H54 (cell line): ENCODE measurements at places on chromosomes 3 and 15.

GRCh38 chr15:66654361-66654738, 47.7 kb upstream of the SMAD6 start:
- no peak for DNase-seq

DNA sequence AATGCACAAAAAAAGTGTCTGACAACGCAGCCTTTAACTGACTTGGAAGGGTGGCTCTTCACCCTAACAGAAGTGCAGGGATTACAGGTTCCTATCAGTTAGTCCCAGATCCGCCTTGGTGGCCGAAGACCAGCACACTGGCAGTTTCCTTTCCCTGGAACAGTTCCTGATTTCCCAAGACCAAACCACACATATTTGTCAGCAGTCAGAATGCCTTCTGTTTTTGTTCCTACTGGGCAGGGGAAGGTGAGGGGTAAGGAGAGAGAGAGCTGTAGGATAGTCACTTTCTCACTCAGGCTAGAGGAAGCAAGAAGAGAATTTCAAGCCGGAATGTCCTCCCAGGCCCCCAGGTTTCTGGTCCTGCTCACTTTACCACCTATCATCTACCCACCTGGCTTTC, 9.2 kb downstream of the CXCR6 start:
- no peak for DNase-seq

DNA sequence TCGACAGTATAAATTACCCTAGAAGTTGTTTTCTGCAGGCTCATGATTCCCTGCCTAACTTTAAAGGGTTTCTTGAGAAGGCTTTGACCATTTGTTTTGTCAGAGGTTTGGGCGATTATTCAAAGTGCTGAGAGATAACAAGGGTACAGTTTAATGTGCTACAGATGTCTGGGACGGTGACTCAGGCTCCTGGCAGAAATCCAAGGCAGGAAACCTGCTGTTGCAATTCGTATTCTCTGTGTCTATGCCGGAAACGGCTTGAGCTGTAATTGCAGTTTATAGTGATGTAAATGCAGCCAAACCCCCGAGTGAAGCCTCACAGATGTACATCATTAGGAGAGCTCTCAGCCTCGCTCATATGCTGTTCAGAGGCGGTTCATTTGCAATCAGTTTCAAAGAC, 65.6 kb downstream of the SYNPR start:
- peak; percentile 12 for DNase-seq

GRCh38 chr15:50886611-50887345, 21.7 kb upstream of the AP4E1 start:
- no peak for DNase-seq

DNA sequence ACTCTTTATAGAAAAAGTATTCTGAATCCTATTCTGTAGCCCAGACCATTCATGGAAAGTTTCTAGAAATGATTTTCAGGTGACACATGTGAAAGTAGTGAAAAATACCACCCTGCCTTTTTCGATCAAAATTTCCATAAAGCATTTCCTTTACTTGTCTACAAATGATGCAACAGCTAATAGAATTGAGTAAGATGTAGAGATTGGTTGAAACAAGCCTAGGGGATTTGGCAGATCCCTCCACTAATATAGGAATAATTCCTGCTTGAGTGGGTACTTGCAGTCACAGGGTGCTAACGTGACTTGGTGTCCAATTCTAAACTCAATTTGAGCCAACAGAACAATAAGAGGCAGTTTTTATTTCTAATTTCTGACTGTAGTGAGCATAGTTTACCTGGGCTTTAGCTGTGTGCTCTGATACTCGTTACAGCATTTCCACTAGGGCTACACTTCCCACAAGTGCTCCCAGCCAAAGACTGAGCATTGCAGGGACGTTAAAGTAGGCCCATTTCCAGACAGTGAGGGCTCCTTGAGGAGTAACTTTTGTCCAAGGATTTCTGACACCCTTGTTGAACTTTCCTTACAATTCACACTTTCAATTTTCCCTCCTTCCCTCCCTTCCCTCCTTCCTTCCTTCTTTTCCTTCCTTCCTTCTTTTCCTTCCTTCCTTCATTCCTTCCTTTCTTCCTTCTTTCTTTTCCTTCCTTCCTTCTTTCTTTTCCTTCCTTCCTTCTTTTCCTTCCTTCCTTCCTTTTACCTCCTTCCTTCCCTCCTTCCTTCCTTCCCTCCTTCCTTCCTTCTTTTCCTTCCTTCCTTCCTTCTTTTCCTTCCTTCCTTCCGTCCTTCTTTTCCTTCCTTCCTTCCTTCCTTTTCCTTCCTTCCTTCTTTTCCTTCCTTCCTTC, 53.9 kb upstream of the TP63 start:
- no peak for DNase-seq

DNA sequence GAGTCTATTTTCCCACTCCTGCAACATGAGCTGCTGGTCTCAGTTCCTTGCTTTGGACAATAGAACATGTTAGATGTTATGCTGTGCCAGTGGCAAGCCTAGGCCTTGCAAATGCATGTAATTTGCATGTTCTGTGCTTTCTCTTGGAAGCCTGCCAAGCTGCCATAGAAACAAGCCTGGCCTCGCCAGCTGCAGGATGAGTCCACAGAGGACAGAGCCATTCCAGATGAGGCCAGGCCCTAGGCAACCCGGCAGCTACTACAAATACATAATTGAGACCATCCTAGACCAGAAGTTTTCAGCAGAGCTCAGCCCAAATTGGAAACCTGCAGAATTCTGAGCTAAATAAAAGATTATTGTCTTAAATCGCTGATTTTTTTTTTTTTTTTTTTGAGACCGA, 39.6 kb downstream of the TRIM69 start:
- DNase-seq, result no peak
